Upper lobe of left lung (tissue), 6 donors: ENCODE measurements at places on chromosomes 3 and 15.

DNA sequence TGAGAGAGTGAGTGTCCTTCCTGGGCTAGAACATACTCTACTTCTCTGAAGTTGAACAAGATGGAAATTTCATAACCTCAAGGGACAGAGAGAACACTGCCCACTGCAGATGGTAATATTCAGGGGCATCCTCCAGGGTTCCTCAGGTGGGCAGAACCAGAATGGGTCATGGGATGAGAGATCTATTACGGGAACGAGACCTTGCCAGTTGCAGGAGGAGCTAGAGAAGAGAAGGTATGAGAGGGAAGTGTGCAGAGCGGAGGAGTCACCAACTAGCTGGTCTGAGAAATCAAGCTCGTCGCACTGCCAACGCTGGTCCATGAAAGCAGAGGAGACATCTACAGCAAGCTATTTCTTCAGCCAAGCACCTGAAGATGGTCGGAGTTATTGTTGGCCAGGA is 184.7 kb downstream of the TJP1 start:
- no peaks in the 10 kb centered on the region for H3K27me3 ChIP-seq
- no peaks in the 10 kb centered on the region for H3K4me1 ChIP-seq
- H3K27ac ChIP-seq = no peak overlapping the region
- H3K36me3 ChIP-seq = no peaks in the 10 kb centered on the region
- no peak overlapping the region for H3K4me3 ChIP-seq
- no peak for DNase-seq

- H3K4me1 ChIP-seq = no peaks in the 10 kb centered on the region
- DNase-seq = no peak
- H3K27ac ChIP-seq = no peak overlapping the region
- no peaks in the 10 kb centered on the region for H3K27me3 ChIP-seq
These were observed 8.3 kb upstream of the DNAJA4 start for GRCh38 chr15:78256044-78256437.

GRCh38 chr15:94494732-94495131 is 263.4 kb downstream of the MCTP2 start:
- no peaks in the 10 kb centered on the region for H3K4me1 ChIP-seq
- H3K36me3 ChIP-seq = no peaks in the 10 kb centered on the region
- H3K27me3 ChIP-seq = no peaks in the 10 kb centered on the region
- H3K4me3 ChIP-seq = no peak overlapping the region

DNA sequence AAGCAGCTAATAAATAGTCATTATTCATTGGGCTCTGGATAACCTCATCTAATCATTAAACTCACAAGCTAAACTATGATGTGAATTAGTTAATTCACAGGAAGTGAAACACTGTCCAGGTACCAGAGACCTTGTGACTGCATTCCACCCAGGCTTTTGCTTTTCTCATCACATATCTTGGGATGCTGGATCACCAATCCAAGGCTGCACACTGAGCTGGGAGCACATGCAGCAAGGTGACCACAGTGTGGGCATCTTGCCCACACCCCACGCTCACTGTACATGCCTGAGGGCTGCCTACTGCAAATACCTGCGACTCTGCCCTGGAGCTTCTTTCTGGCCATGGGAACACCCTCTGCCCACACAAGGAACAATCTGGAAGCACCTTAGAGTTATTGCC is 40.6 kb upstream of the TNFAIP8L3 start:
- no peak for DNase-seq
- no peaks in the 10 kb centered on the region for H3K36me3 ChIP-seq
- H3K27me3 ChIP-seq = no peaks in the 10 kb centered on the region
- H3K4me3 ChIP-seq = no peak overlapping the region

DNA sequence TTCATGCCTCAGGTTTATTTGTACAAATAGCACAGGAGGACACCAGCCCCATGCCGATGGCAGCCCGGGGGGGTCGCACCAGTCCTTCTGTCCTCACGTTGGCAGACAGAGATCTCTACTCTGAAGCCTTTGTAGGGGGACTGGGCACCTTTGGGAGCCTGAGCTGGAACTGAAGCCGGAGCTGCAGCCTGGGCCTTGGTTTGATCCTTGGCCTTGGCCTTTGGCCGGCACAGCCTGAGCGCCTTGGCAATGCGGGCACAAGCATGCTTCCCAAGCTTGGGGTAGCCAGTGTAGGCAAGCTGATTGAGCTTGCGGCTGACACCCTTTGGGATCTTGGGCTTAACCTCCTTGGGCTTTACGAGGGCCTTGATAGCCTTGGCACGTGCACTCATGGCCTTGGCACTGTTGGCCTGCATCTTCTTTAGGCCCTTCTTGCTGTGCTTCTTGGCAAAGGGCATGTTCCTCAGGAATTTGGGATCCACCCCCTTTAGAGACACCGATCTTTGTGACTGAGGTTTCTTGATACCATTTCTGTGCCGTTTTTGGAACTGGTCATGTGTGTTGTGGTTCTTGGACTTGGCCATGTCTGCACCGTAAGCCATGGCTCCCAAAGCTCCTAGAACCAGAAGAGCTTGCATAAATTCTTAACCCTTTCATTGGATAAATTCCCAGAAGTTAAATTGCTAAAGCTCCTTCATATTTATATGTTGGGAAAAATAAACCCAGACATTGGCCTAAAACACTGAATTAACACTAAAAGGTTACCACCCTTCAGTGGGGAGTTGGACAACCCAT is 33.4 kb upstream of the UACA start:
- no peak overlapping the region for H3K27ac ChIP-seq
- H3K4me3 ChIP-seq = no peak overlapping the region
- no peaks in the 10 kb centered on the region for H3K27me3 ChIP-seq
- peaks cover 18% of the 10 kb centered on the region for H3K4me1 ChIP-seq

- no peak for DNase-seq
- H3K27ac ChIP-seq = no peak overlapping the region
- no peaks in the 10 kb centered on the region for H3K27me3 ChIP-seq
- no peak overlapping the region for H3K4me3 ChIP-seq
- no peaks in the 10 kb centered on the region for H3K36me3 ChIP-seq
These were observed 43.9 kb downstream of the BOC start for GRCh38 chr3:113255100-113255853.

DNA sequence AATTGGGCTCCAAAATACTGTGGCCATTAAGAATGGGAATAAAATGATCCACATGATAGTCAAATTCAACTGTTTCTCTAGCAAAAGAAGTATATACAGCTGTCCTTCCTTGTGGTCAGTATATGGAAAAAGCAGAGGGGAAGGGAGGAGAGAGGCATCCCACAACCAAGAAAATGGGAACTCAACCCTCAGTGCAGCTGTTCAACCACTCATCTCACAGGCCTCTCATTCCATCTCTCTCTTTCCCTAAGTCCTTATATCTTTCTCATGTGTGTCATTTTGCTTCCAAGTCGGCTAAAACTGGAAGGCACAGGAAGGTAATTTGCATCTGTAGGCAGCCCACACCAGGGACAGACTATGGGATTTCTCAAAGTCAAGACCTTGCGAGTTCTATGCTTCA is 27.5 kb downstream of the AVEN start:
- H3K27ac ChIP-seq = no peak overlapping the region
- H3K4me1 ChIP-seq = no peaks in the 10 kb centered on the region
- DNase-seq = no peak
- no peak overlapping the region for H3K4me3 ChIP-seq
- no peaks in the 10 kb centered on the region for H3K36me3 ChIP-seq

GRCh38 chr3:180626844-180627243 is 24.9 kb downstream of the TTC14 start:
- no peaks in the 10 kb centered on the region for H3K36me3 ChIP-seq
- H3K4me3 ChIP-seq = no peak overlapping the region
- no peaks in the 10 kb centered on the region for H3K27me3 ChIP-seq
- H3K27ac ChIP-seq = no peak overlapping the region

DNA sequence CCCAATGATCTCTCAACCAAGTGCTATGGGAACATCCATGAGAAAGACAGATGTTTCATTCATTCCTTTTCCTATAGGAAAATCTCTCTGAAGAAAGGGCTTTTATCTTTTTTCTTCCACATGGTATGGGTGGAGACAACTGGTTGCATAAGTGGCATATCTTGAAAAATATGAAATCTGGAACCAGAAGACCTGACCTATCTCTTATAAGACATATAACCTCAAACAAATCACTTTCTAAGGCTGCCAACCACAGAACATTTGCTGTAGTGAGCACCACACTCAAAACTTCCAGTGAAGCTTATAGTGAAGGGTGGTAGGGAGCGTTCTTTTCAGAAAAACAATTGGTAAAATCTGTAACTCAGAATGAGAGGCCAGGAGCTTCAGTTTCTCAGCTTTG is 58.5 kb downstream of the SHQ1 start:
- DNase-seq = no peak
- H3K36me3 ChIP-seq = no peaks in the 10 kb centered on the region
- H3K4me1 ChIP-seq = no peaks in the 10 kb centered on the region
- H3K27me3 ChIP-seq = no peaks in the 10 kb centered on the region
- no peak overlapping the region for H3K27ac ChIP-seq

DNA sequence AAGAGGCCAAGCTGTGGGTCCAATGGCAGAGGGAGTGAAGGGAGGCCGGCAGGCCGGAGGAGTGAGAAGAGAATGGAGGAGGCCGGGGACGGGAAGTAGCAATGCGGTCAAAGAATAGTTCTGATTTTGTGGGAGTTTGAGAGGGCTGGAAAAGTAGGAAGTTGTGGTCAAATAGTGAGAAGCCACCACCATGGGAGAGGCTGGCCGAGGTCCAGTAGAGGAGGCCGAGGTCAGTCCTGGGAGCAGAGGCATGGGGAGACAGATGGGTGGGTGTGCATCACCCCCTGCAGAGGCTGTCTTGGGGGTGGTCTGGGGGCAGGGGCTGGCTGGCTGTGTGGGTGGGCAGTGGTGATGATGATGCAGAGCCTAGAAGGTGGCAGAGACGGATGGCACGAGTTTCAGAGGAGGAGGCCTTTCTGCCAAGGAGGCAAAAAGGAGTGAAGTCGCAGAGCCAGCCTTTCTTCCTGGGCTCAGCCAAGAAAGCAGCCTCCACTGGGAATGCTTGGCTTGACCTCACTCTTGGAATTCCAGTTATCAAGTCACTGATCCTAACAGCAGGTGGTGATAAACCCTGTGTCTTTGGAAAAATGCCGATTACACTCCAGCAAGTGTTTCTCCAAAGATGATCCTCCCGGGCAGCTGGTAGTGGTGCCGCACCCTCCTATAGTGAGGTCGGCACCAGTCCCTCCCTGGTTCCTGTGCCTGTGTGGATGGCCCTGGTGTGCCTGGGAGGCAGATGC is 57.3 kb downstream of the ARNT2 start:
- H3K36me3 ChIP-seq = no peaks in the 10 kb centered on the region
- DNase-seq = no peak
- H3K4me1 ChIP-seq = peaks cover 4% of the 10 kb centered on the region
- no peaks in the 10 kb centered on the region for H3K27me3 ChIP-seq

- DNase-seq = no peak
- no peaks in the 10 kb centered on the region for H3K27me3 ChIP-seq
- no peaks in the 10 kb centered on the region for H3K4me1 ChIP-seq
- no peaks in the 10 kb centered on the region for H3K36me3 ChIP-seq
- no peak overlapping the region for H3K27ac ChIP-seq
- no peak overlapping the region for H3K4me3 ChIP-seq
These were observed 28.0 kb downstream of the SV2B start for GRCh38 chr15:91128016-91128415.

DNA sequence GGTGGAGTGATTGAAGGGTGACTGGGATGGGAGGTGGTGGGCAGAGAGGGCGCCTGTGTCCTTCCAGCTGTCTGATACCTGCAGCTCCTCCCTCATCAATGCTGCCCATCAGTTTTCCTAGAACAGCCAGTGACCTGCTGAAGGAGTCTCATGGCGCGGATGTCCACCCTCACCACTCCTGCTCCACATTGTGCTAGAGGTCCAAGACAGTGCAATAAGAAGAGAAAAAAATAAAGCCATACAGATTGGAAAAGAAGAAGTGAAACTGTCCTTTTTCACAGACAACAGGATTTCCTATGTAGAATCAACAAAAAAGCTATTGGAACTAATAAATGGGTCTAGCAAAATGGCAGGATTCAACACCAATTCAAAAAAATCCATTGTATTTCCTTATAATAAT is 7.4 kb downstream of the ZDHHC19 start:
- no peak overlapping the region for H3K4me3 ChIP-seq
- no peak for DNase-seq

- no peak overlapping the region for H3K4me3 ChIP-seq
- H3K27me3 ChIP-seq = no peaks in the 10 kb centered on the region
- no peak overlapping the region for H3K27ac ChIP-seq
- DNase-seq = no peak
- no peaks in the 10 kb centered on the region for H3K4me1 ChIP-seq
These were observed 10.7 kb downstream of the SCG5 start for GRCh38 chr15:32652178-32652577.

DNA sequence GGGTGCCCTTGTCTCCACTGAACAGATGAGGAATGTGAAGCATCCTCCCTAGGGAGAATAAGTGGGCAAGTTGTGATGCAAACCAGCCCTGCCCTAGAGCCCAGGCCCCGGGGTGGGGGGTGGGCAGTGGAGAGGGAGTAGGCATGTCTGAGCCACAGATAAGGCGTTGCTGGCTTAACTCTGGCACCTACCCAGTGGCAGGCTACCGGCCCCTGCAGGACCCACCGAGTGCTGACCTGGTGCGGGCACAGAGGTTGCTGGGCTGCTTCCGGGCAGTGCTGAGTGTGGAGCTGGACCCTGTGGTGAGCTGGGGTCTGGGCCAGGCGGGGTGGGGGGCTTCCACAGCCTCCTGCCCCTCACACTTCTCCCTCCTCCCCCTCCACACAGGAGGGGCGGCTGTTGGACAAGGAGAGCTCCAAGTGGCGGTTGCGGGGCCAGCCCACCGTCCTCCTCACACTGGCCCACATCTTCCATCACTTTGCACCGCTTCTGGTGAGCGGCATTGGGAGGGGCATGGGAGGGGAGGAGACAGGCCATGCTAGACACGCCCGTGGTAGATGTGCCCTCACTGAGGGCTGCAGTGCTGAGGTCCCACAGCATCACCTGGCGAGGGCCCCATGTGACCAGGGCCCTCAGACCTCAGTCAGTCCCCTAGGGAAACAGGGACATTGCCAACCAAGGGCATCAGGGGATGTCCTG is 10.1 kb downstream of the RNF123 start:
- H3K36me3 ChIP-seq = peaks cover 65% of the 10 kb centered on the region
- peaks cover 12% of the 10 kb centered on the region for H3K4me1 ChIP-seq
- H3K27ac ChIP-seq = no peak overlapping the region

GRCh38 chr3:183328823-183329222 is 75.8 kb downstream of the B3GNT5 start:
- no peak overlapping the region for H3K27ac ChIP-seq
- H3K36me3 ChIP-seq = no peaks in the 10 kb centered on the region
- H3K27me3 ChIP-seq = no peaks in the 10 kb centered on the region
- DNase-seq = no peak
- H3K4me3 ChIP-seq = no peak overlapping the region
- no peaks in the 10 kb centered on the region for H3K4me1 ChIP-seq

DNA sequence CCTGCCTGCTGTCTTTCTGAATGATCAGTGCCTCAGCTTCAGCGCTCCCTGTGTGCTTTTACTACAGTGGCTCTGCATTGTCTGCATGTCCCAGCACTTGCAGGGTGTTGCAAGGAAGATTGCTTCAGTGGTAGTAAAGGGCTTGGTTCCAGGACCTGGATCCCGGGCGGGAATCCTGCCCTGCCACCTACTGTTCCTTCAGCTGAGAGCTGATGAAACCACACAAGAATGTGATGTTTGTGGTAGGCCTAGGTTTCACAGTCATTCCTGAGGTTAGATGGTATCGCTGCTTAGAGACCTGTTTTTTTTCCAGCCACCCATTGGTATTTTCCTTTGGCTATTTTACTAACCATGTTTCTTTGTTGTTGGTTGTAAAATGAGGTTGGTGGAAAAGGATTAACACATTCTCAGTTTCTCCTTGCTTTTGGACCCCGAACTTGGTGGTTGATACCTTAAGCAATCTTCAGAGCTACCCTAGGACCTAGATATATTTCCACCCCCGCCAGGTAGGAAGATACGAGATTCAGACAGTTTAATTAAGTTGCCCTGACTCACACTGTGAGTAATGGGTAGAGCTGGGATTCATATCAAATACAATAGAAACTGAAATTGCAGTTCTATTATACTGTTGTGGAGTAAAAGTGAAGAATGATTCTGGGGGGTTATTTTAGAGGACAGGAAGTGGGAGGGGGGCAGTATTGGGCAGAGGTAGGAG is 11.4 kb downstream of the GPR87 start:
- H3K27ac ChIP-seq = peak overlapping the region; percentile 17
- no peaks in the 10 kb centered on the region for H3K4me1 ChIP-seq
- H3K36me3 ChIP-seq = no peaks in the 10 kb centered on the region
